DMS53 (cell line): ENCODE measurements at places on chromosomes 7 and 10.

GRCh38 chr7:155591055-155591775, 44.9 kb upstream of the CNPY1 start:
- DNase-seq: no peak

GRCh38 chr10:91758303-91759146, 39.7 kb upstream of the TNKS2 start:
- peak; percentile 88 for DNase-seq

DNA sequence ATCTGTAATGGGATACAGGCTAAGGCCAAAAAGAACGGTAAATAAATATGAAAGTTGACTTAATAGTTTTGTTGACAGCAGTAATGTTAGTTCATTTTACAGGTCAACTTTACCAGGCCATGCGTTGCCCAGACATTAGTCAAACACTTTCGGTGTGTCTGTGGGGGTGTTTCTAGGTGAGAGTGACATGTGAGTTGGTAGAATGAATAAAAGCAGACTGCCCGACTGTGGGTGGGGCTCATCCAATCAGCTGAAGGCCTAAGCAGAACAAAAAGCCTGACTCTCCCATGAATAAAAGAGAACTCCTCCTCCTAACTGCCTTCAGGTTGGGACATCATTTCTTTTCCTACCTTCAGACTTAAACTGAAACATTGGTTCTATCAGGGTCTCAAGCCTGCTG, 132.3 kb downstream of the MTPAP start:
- DNase-seq: no peak

- DNase-seq: no peak
Observed at GRCh38 chr7:2000746-2001321, 231.9 kb downstream of the MAD1L1 start.

DNA sequence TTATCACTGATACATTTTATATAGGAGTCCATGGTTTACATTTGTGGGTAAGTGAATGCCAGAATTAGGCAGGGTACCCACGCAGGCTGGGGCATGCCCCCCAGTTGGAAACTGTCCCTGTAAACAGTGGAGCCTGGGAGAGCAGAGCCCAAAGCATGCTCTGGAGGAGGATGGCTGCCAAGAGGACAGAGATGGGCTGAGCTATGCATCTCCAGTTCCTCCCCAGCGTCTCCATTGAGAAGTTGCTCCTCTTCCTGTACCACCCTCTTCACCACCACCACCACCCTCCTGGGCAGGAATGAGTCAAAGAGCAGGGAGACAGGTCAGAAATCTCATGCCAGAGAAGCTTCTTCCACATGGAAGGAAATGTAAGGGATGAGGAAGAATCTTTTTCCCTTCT, 67.7 kb upstream of the KMT2E start:
- DNase-seq: no peak
